ENCODE measurements at places on chromosomes 3 and 15.

- DNase-seq = no peak
Observed at GRCh38 chr3:133069556-133070286, 31.5 kb downstream of the TMEM108 start.

GRCh38 chr15:22259881-22260421 is 179.6 kb downstream of the OR4M2 start:
- no peak for DNase-seq

DNA sequence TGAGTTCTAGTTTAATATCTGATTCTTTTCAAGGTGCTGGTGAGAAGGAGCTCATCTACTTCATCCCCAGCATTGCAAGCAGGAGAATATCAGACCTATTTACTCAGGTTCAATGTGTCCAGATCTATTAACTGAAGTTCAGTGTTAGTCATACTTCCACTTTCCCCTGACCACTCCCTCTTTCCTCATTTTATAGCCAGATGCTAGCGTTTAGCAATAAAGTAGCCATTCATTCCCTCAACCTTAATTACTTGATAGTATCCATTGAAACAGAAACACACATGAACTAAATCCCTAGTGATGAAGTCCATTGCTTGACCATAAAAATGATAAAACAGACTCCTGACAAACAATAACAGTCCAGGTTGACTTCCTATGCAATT is 60.0 kb downstream of the RPL22L1 start:
- DNase-seq = no peak

- no peak for DNase-seq
Observed at GRCh38 chr15:62798536-62798935, 244.0 kb upstream of the TPM1 start.

GRCh38 chr3:46495901-46496456 is 1.8 kb upstream of the RTP3 start:
- no peak for DNase-seq

DNA sequence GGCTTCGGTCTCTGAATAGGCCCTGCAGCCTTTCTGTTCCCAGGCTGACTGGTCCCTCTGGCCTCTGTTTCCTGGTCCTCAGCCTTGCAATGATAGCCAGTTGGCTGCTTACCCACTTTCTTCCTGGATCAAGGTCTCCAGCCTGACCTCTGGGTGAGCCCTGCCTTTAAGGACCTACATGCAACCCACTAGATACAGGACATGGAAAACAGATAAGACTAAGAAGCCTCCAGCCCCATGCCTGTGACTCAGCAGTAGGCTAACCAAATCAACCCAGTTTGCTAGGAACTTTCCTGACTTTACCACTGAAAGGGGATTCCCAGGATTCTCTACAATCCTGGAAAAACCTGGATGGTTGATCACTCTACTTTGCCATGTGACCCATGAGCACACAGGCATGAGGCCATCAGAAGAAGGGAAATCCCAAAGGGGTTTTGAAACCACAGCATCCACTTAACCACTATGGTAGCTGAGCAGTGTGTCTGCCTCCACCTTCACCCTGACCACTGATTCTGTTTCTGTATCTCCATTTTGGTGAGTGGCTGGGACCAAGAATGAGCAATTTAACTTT is 188.1 kb downstream of the CHST2 start:
- DNase-seq = no peak

DNA sequence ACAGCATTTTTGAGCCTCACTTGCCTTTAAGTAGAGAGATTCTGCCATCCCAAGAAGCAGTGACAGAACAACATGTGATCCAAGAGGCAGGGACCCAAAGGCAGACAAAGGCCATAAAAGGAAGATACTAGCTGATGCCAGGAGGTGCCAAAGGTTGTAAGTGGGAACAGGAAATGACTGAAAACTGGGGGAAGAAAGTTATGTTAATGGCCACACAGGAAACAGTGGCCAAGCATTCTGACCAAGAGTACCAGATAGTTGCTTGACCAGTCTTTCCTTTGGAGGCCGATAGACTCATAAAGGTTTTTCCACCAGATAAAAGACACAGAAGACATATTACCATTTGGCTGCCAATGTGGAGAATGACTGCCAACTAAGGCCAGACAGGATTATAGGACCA is 274.5 kb upstream of the PEX5L start:
- no peak for DNase-seq

DNA sequence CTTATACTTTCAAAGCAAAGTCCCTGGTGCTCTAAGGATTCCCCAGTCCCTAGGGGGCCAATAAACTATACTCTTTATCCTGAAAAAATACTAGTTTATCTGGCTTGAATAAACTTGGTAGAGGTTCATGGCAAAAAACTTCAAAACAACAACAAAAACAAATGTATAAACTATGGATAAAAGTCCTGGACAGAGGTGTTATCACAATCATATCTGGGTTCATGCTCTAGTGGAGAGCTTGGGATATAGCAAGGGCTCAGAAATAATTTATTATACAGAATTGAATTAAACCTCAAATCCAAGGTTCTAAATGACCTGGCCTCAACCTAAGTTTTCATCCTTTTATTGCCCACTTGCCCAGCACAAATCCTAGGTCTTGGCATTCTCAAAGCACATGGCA is 98.6 kb upstream of the TRIM42 start:
- DNase-seq = no peak

DNA sequence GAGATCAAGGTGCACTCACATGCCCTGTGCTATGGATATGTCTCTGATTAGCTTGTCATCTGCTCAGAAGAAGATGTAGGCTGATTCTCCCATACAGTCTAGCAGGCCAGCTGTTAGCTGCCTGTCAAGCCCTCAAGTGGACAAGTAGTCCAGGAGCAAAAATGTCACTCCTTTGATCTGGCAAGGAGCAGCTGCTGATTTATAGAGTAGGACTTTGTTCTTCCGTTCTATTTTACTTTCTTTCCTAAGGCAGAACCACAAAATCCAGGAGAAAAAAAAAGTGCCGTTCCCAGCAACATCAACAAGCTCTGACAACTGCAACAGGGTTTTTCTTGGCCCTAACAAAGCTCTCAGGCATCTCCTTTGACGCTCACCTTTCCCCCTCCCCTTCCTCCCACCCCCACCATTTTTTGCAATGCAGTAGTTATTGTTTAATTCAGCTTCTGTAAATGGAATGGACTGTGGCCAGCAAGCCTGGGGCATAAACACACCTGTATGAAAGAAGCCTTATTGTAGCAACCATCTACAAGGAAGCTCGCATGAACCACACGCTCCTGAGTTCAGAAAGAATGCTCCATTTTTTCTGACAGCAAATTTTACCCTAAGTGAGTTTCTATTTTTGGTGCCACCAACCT is 196.3 kb downstream of the MEIS2 start:
- no peak for DNase-seq

DNA sequence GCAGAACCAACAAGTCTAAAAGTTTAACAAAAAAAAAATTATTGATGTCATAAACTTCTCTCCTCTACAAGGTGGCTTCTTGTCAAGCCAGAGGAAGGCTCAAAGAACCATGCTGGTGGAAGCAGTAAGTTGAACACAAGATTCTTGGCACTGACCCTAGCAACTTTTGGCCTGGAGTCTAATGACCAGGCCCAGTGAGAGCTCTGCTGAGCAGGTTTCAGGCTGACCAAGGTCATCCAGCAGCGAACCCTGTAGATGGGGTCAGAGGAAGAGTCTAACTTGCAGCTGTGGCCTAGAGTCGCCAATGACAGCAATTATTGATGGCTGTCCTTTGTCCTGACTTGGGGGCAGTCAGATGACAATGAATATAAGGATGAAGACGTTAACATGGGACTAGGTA is 43.1 kb upstream of the PDZRN3 start:
- no peak for DNase-seq

- DNase-seq = no peak
Observed at GRCh38 chr3:18111796-18112232, 313.3 kb downstream of the SATB1 start.

DNA sequence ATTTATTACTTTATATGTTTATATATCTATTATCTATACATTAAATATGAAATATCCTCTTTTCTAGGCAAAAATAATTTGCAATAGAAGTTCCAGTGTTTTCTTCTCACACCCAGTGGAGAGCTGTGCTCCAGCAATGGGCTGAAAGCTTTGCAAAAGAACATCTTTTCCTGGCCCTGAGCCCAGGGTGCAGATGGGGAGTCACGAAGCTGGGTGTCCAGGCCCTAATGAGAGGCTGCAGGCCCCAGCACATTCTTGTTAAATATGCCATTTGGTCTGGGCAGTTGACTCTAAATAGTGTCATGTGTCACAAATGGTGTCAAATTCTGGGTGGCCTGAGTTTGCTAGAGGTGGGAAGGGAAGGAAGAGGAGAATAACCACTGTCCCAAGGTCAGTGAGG is 5.7 kb downstream of the NTRK3 start:
- no peak for DNase-seq

Measured in amygdala (tissue), 56 donors.